ENCODE measurements at places on chromosomes 4 and X. TPM values are rescaled to one million over a fixed set of nuclear protein-coding genes. Genes with fewer than 3 reads are reported as not detected.

The P2RY8 gene
- total RNA-seq = 0.17 TPM

The MAGIX gene
- 0.84 TPM for total RNA-seq

The GALNTL6 gene
- not detected for total RNA-seq

The KCND1 gene
- total RNA-seq = 0.79 TPM

The CSAG1 gene
- not detected for total RNA-seq

The ASMT gene
- total RNA-seq = not detected

The TMEM144 gene
- total RNA-seq = 3.2 TPM

The KLB gene
- under 0.01 TPM for total RNA-seq

The BRS3 gene
- total RNA-seq = not detected

The DEFB131A gene
- total RNA-seq = not detected

The PALLD gene
- 33.1 TPM for total RNA-seq

The NFKB1 gene
- 64.5 TPM for total RNA-seq

The GPRASP1 gene
- total RNA-seq = 2.6 TPM

The PNMA5 gene
- total RNA-seq = not detected

All from dermis blood vessel endothelial cell (primary cell).